ENCODE measurements at places on chromosomes 7 and 10. TPM values are rescaled to one million over a fixed set of nuclear protein-coding genes. Genes with fewer than 3 reads are reported as not detected.

MDFIC gene
- total RNA-seq: 13.7 TPM

DGKI gene
- 3.1 TPM for total RNA-seq

C10orf53 gene
- total RNA-seq: not detected

POLD2 gene
- total RNA-seq: 81.6 TPM

UCN3 gene
- 0.58 TPM for total RNA-seq

IDE gene
- total RNA-seq: 47.6 TPM

FAM131B gene
- 6.6 TPM for total RNA-seq

SPDYE8 gene
- not detected for total RNA-seq

CRHR2 gene
- 0.12 TPM for total RNA-seq

VENTX gene
- 2.7 TPM for total RNA-seq

DNA sequence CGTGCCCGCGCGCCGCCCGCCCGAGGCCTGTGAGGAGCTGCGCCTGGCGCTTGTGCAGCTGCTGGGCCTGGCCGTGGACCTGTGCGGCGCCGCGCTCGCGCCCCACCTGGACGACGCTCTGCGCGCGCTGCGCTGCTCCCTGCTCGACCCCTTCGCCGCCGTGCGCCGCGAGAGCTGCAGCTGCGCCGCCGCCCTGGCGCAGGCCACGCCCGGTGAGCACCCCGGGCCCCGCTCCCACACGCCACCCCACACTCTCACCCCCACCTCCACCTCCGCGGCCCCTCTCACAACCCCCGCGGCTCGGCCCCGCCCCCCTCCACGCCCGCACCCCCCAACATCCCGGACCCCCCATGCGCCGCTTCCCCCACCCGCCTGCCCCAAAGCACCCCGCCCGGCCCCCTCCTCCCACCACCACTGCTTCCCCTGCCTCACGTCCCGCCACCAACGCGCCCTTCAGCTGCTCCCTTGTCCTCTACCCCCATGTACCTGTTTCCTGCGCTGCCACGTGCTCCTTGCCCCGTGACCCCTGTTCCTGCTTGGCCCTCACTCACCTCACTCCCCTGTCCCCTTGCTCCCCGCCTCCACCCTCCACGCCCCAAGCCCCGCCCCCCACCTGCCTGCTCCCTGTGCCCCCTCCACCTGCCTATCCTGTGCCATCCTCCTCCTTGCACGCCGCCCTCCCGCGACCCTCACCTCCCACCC is at the start of gene PRKAR1B:
TSS of gene PRKAR1B (minus strand) at position 178 of the 702 bp plus-strand sequence. CDS start 15,776 bp downstream, outside the sequence.
- no peak for DNase-seq

- no peak for DNase-seq
Observed at GRCh38 chr7:17055596-17055995, 173.8 kb upstream of the AGR3 start.

DNA sequence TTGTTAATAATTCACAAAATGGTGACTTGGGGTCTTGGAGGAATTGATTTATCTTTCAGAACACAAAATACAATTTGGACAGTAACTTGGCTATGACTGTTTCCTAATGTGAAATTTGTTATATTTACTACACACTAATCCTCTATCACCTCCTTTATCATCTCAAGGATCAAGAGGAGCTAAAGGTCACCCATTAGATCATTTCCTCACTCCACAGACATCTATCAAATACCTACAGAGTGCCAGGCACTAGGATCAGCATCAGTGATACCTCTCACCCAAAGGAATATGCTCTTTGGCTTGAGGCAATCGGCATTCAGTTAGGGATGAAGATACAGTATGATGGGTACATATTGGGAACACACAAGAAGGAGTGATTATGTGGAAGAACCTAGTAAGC is 132.1 kb downstream of the INHBA start:
- no peak for DNase-seq

GRCh38 chr10:9807846-9808245 is 1209.8 kb upstream of the CELF2 start:
- no peak for DNase-seq

DNA sequence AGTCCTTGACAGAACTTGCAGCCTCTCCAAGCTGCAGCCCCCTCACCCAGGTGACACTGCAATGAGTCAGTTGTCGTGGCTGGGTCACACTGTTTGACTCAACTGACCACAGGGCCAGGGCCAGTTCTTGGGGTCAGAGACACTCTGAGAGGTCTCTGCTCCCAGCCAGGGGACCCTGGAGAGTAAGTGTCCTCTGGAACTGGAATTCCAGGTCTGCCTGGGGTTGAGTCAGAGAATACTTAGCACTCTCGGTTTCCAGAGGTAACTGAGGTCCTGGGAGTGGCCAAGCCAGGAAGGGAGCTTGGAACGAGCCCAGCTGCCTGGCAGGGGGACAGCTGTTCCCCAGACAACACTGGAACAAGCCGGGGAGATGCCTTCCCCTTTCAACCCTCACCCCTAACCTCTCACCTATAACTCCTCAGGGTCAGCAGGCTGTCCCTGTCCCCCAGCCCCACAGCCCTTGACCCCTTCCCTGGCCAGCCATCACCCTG is 2.2 kb upstream of the MYL10 start:
- DNase-seq: no peak

- DNase-seq: no peak
Observed at GRCh38 chr7:87206361-87206760, 13.2 kb downstream of the TMEM243 start.

GRCh38 chr10:132865171-132865631 is 77.2 kb downstream of the CFAP46 start:
- no peak for DNase-seq

- DNase-seq: no peak
Observed at GRCh38 chr7:3039787-3040186, 3.9 kb downstream of the CARD11 start.

GRCh38 chr10:35191523-35191922 is 64.9 kb downstream of the CREM start:
- DNase-seq: no peak

GRCh38 chr10:50369931-50370330 is 118.6 kb upstream of the ASAH2 start:
- no peak for DNase-seq

DNA sequence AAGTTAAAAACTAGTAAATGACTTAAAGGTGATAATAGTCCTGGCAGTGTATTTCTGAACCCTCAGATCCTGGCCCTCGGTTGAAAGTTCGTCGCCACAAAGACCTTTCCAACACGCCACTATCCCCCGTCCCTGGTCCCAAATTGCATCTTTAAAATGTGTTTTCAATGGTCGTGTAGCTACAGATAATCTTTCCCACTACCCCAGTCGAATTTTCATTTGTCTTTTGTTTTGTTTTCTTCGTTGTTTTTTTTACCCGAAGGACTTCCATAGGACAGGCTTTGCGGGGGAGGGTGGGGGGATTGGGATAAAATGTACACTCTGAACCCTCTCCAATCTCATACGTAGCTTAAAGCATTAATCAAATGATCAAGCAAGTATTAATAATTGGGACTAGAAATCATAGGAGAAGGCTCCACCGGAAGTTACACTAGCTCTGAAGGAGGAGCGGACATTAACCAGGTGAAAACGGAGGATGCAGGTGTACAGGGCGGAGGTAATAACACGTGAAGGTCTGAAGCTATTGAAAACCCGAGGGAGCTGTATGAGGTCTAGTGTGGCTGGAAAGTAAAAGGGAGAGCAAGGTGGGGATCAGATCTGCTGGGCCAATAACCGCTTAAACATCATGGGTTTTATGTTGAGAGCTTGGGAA is 32.8 kb upstream of the PHF14 start:
- DNase-seq: no peak

DNA sequence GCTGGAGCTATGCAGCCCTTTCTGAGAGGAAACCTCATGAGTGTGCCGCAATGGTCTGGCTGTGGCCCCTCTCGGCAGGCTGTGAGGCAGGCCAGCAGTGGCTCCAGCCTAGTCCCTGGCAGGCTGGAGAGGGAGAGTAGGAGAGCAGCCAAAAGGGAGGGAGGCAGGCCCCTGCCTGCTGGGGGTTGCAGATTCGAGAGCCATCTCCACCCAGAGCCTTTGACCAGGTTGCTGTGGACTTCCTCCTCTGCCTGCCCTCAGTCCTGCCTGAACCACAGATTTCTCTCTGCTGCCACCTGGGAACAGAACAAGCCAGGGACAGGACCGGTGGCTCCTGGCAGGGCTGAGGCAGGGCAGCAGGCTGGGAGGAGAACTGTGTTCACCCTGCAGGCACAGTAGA is 13.9 kb downstream of the PAX2 start:
- no peak for DNase-seq

- no peak for DNase-seq
Observed at GRCh38 chr7:158054611-158055010, 533.0 kb downstream of the PTPRN2 start.

DNA sequence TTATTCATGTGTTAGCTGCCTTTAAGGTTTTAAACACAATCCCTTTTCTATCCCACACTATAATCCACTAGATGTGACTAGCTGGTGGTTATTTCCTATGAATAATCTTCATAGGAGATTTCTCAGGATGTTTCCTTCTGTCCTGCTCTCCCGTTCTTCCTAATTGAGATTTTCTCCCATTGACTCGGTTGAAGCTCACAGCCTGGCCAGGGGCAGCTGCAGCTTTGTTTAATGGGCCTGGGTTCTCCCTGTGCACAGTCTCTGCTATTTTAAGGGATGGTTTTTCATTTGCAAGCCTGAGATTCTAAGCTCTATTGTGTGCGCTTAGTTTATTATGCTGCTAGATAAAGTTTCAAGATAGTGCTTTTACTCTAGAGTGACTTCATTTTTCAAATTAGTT is 283.4 kb upstream of the AOAH start:
- no peak for DNase-seq

GRCh38 chr7:44046321-44047061 is 2.0 kb downstream of the DBNL start:
- DNase-seq: no peak

- no peak for DNase-seq
Observed at GRCh38 chr10:66809402-66809801, 116.4 kb upstream of the LRRTM3 start.

GRCh38 chr7:83178796-83179195 is 16.1 kb upstream of the PCLO start:
- DNase-seq: no peak

DNA sequence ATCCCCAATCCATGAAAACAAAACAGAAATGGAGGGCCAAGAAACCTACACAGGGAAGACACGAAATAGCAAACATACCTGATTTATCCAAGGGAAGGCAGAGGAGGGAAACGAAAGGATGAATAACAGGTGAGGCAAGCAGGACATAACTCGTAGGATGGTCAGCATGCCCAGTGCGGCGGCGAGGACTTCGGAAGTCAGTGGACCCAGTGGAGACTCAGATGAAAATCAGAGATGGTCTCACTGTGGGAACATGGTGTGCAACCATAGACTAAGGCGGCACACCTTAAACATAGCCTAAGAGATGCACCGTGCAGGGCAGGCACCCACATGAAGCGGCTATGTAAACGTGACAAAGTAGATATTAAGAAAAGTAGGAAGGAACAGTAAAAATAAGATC is 157.5 kb downstream of the MGMT start:
- DNase-seq: no peak

- DNase-seq: no peak
Observed at GRCh38 chr10:65943451-65943850, 982.4 kb upstream of the LRRTM3 start.

DNA sequence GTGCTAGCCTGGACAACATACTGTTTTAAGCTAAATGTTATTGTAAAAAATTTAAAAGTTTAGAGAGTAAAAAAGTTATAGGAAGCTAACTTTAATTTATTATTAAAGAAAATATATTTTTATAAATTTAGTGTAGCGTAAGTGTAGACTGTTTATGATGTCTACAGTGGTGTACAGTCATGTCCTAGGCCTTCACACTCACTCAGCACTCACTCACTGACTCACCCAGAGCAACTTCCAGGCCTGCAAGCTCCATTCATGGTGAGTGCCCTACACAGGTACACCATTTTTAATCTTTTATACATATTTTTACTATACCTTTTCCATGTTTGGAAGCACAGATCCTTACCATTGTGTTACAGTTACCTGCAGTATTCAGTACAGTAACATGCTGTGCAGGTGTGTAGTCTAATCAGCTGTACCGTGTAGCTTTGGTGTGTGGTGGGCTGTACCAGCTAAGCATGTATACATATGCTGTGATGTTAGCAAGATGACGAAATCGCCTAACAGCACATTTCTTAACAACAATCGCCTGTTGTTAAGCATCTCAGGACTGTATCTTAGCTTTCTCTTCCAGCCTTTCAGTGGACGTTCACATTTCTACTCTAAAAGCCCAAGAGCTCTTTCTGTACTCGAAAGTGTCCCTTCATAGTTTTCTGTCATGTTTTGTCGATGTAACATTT is 12.5 kb downstream of the RNF32 start:
- no peak for DNase-seq

DNA sequence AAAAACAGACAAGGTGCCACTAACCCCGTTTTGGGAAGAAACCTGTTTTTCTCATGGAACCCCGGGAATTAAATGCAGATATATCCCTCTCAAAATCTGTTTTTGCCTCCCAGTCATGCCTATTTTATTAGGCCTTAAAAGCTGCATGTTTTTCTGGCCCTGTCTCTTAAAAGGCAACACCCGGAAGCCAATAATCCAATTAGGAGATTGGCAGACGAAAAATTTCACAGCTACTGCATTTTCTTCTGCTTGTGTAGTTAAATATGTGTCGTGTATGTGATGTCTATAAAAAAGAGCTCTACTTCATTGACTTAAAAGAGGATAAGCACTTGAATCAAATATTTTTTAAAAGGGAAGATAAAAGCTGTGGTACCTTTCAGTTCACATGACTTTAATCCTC is 31.9 kb upstream of the OPTN start:
- no peak for DNase-seq

GRCh38 chr7:116461500-116461899 is 38.0 kb upstream of the CAV2 start:
- DNase-seq: no peak

- no peak for DNase-seq
Observed at GRCh38 chr10:99654390-99655175, 4.7 kb upstream of the ENTPD7 start.

- DNase-seq: no peak
Observed at GRCh38 chr10:184911-185310, 49.7 kb downstream of the ZMYND11 start.

DNA sequence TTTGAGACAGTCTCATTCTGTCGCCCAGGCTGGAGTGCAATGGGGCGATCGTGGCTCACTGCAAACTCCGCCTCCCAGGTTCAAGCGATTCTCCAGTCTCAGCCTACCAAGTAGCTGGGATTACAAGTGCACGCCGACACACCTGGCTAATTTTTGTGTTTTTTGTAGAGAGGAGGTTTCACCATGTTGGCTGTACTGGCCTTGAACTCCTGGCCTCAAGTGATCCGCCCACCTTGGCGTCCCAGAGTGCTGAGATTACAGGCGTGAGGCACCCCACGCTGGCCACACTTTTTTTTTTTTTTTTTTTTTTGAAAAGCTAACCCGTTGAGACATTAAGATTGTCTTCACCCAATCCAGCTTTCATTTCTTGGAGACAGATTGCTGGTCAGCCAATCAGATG is 2.1 kb downstream of the ZNF273 start:
- no peak for DNase-seq

GRCh38 chr7:140927351-140927750 is 2.6 kb upstream of the BRAF start:
- DNase-seq: no peak

DNA sequence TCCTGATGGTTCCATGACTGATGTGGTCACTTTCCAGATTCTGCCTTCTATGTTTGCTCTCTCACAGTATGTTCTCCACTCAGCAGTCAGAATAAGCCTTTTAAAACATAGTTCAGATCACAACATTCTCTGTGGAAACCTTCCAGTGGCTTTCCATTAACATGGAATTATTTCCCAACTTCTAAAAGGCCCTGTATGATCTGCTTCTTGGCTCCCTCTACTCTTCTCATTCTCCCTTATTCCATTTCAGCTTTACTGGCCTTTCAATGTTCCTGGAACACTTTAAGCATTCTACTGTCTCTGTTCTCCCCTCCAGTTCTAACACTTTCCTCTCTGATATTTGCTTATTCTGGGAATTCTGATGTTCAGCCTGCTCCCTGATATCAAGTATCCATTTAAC is 325.6 kb downstream of the THSD7A start:
- no peak for DNase-seq

GRCh38 chr7:148856891-148857290 is 27.2 kb downstream of the EZH2 start:
- DNase-seq: no peak
